NCI-H524 treated with DMSO at 0.1 percent for 48 hours (cell line): ENCODE measurements at places on chromosomes 13 and 19.

- no peak for DNase-seq
Measured at GRCh38 chr13:23740002-23740401, 149.2 kb downstream of the MIPEP start.

GRCh38 chr13:41356786-41357185 lies 45.7 kb downstream of the NAA16 start:
- no peak for DNase-seq

DNA sequence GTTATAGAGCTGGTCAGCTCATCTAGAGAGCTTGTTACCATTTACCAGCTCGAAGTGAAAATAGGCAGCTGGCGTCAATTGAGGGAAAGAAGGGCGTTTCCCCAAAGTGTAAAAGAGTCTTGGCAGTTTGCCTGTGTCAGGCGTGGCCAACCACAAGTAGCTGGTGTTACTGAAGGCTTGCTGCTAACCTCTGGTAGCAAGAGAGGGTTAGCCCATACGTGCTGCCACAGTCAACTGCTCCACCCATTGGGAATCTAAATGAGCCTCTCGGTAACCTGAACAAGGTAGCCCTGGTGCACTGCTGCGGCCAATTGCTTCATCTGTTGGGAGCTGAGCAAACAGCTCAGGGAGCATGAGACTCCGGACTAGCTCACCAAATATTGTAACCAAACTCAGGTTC lies 314.9 kb upstream of the SLITRK5 start:
- DNase-seq: no peak

DNA sequence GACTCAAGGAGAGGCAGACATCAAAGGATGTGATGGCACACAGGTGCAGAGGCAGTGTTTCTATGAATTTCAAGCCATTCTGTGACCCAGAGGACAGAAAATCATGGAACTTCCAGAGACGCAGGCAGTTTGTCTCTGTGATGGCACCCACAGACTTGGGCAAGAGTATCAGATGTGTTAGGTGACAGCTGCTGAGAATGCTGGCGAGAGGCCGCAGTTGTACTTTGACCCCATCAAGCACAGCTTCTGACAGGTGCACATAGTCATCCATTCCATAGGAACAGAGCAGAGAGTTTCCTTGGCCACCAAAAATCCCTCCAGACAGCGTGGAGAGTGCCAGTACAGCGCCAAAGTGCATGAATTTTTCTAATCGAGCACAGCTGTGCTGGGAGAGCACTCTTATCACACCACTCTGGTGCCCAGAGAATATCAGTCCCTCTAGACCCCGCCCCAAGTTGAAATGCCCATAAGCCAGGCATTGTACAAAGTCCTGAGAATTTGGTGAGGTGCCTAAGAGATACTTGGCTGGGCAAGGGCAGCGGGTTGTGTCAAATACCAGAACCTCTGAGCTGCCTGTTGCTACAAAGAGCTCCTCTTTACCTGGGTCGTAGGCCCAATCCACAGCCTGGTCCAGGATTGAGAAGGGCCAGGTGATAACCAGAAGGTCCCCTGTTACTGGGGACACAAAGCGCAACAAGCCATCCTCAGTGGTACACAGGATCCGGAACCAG lies 12.4 kb downstream of the WDR87 start:
- DNase-seq: no peak

DNA sequence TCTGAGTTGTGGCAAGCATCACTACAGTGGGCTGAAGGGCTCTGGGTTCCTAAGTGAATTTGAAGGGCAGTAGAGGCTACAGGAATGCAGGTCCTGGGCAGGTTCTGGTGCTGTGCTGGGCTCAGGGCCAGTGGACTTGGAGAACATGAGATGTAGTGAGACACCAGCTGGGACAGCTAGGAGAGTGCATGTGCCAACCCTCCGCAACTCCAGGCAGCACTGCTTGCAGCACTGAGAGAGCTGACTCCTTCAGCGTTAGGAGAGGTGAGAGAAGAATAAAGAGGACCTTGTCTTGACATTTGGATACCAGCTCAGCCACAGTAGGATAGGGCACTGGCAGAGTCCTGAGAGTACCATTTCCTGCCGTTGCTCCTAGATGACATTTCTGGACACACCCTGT lies 739.9 kb upstream of the PRR20A start:
- no peak for DNase-seq

DNA sequence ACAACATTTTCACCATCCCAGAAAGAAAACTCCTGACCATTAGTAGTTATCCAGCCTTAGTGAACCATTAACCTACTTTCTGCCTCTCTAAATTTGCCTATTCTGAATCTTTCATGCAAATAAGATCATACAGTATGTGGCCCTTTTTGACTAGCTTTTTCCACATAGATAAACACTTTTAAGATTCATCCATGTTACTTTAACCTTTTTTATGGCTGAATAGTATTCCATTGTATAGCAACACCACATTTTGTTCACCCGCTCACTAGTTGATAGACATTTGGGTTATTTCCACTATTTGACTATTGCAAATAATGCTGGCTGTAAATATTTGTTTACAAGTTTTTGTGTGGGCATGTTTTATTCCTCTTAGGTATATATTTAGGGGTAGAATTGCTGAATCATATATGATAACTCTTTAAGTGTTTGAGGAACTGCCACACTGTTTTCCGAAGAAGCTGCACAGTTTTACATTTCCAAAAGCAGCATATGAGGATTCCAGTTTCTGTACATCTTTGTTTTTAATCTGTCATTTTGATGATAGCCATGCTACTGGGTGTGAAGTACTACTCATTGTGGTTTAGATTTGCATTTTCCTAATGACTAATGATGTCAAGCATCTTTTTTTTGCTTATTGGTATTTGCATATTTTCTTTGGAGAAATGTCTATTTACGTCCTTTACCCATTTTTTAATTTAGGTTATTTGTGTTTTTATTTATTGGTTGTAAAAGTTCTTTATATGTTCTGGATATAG lies 17.1 kb downstream of the COG6 start:
- DNase-seq: no peak

DNA sequence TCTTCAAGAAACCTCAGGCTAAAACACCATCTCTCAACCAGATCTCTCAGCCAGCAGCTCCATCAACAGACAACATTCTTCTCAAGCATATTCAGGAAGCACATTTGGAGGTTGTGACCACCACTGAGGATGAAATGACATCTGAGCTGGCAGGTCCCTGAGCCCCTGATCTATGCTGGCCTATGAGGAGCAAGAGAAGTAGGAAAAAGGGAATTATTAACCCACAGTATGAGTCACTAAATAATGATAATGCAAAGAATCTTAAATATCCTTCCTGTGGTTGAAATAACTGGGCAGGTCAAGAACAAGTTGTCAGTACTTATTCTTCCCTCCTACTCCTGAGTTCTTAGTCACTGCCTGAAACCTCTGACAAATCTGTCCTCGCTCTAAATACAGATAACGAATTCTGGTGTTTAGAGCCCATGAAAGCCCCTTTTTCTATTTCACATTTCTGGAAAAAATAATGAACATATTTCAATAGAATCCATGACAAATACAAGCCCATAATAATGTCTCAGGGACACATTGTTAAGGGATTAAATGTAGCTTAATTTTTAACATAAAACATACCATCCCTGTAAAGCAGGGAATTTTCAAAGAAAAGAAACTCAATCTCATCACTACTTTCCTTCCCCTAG lies 225.8 kb upstream of the IRS2 start:
- no peak for DNase-seq

DNA sequence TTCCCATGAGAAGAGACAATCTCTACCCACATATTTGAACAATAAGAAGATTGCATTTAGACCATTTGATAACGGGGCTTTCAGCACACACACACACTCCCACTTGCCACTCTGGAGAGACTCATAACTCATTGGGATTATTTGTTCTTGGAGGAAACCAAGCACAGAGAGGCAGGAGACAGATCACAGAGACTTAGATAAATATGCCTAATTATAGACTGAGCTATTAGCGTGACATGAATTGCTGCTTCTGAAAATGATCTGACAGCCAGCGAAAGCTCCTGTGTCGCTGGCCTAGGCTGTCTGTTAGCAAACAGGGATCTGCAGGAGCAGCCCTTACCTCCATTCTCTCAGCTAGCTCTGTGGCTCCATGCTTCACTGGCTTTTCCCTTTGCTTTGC lies 111.4 kb downstream of the CCNA1 start:
- DNase-seq: no peak

- no peak for DNase-seq
Measured at GRCh38 chr19:57088133-57088532, 31.7 kb upstream of the USP29 start.

GRCh38 chr19:861756-862580 lies 2.5 kb downstream of the CFD start:
- DNase-seq: no peak

DNA sequence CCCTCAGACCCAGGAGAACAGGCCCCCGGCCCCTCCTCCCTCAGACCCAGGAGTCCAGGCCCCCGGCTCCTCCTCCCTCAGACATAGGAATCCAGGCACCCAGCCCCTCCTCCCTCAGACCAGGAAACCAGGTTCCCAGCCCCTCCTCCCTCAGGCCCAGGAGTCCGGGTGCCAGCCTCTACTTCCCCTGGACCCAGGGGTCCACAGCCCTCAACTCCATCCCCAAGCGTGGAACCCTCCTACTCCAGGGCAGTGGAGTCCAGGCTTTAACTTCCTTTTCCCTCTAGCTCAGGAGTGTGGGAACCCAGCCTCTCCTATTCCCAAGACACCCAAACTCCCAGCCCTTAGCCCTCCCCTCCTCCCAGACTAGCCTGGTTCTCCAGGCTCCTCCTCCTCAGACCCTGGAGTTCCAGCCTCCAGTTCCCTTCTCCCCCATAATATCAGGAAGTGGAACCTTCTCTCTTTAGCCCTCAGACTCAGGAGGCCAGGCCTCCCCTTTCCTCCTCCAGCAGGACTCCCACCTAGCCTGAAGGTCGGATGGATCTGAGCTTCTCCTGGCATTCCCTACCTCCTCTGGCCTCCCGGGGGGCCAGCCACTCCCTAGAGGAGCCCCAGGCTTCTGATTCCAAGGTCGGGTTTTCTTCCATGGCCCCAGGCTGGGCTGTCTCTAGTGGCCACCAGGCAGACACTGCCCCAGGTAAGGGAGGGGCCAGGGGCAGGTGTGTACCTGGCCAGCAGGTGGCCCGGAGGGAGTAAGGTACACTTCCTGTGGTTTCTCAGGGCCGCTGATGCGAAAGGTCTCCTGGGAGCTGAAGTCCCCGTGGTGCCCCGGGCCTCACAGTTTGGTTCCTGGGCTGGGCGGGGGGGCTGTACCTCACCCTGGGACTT lies at the start of gene TMC4:
TMC4 (minus strand) TSS at position 690 of the 888 bp plus-strand sequence; CDS start at position 647, 43 bp downstream.
- DNase-seq: no peak

DNA sequence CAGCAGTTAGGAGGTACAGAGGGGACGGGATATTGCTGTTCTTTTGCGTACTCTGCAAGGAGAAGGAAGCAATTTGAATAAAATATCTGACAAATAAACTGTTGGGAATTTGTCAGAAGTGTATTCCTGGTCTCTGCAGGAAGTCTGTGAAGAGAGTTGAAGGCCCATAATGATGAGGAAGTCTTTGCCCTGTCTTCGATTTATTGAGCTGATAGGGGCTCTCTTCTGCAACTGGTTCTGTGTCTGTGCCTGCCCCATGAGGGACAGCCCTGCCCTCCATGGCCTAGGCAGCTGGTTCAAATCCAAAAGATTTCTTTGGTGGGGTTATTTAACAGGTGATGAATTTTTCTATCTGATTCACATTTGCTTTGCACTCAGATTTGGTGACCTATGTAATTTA lies 339.7 kb upstream of the EDNRB start:
- no peak for DNase-seq

DNA sequence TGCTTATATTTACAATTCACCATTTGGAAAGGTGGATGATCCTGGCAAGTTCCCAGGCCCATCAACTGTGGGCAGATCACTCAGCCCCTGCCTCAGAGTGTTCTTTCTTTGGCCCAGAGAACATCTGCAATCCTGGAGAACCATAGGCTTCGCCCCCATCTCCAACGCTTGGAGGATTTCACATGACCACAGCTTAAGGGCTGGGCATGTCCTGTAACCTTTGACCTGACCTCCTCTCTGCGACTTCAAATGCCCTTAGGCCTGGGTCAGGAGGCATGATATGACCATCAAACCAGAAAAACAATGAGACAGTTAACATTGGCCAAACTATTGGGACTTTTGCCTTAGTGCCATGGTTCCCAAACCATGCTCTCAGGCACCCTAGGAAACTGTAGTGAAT lies 7.2 kb upstream of the MBNL2 start:
- DNase-seq: no peak

- DNase-seq: no peak
Measured at GRCh38 chr19:30326393-30326710, 45.8 kb upstream of the ZNF536 start.

DNA sequence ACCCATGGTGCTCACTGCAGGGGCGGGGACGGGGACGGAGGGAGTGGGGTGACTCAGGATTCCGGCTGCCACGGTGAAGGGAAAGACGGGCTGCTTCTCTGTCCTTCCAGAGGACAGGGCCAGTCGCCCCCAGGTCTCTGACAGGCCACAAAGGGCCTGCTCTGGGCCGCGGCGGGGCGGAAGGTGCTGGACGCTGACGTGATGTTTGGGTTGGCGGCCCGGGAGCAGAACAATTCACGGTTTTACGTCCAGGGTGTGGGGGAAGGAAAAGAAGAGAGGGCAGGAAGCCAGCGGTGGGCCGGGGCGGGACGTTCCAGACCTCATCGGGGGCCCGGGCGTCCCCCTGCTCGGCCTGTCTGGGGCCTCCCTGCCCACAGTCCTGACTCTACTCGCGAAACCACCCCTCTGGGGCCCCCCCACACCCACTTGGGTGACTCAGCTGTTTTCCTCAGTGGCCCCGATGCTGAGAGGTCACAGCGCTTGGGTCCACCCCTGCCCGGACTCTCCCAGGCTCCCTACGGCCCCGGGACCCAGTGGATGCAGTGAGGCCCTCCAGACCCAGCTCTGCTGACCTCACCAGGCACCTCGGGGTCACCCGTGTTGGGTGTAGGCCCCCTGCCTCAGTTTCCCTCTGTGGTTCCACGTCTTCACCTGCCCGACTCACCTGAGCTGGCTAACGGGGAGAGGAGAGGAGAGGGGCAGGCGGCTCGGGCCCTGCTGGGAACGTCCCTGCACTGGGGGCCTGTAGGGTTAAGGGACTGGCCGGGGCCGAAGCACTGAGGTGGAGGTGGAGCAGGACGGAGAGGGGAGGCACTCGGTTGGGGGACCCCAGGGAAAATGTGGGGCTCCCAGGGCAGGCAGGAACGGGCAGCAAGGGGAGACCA lies 29.2 kb downstream of the PIP5K1C start:
- no peak for DNase-seq

DNA sequence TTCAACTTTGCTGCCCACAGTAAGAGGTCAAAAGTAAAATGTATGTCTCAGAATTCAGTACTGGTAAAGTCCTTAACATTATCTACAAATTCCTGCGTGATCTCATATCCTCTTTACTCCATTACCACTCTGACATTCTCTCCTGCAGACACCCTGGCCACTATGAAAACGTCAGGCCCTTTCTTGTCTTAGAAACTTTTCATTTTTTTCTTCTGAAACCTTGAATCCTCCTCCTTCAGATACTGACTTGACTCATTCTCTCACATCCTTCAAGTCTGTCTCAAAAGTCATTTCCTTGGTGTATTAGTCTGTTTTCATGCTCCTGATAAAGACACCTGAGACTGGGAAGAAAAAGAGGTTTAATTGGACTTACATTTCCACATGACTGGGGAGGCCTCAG lies 262.3 kb downstream of the POU4F1 start:
- no peak for DNase-seq

GRCh38 chr19:10230861-10231611 lies at the start of gene S1PR2:
S1PR2 (minus strand) TSS chr19:10231331; CDS start chr19:10224905, 6,426 bp downstream.
- no peak for DNase-seq

- no peak for DNase-seq
Measured at GRCh38 chr19:10419200-10419645, 1.1 kb upstream of the PDE4A start.

GRCh38 chr13:34151885-34152284 lies 333.9 kb downstream of the RFC3 start:
- DNase-seq: no peak
